ENCODE measurements at places on chromosomes 1 and 21. TPM values are rescaled to one million over a fixed set of nuclear protein-coding genes. Genes with fewer than 3 reads are reported as not detected.
A peak's percentile ranks its signal among the peaks of the same experiment; 100 is the strongest.

GRCh38 chr1:160453443-160453842, 53.1 kb downstream of the VANGL2 start:
- no peak for DNase-seq

- no peak for DNase-seq
These were observed 532.8 kb downstream of the MATN1 start for GRCh38 chr1:30190511-30191153.

DNA sequence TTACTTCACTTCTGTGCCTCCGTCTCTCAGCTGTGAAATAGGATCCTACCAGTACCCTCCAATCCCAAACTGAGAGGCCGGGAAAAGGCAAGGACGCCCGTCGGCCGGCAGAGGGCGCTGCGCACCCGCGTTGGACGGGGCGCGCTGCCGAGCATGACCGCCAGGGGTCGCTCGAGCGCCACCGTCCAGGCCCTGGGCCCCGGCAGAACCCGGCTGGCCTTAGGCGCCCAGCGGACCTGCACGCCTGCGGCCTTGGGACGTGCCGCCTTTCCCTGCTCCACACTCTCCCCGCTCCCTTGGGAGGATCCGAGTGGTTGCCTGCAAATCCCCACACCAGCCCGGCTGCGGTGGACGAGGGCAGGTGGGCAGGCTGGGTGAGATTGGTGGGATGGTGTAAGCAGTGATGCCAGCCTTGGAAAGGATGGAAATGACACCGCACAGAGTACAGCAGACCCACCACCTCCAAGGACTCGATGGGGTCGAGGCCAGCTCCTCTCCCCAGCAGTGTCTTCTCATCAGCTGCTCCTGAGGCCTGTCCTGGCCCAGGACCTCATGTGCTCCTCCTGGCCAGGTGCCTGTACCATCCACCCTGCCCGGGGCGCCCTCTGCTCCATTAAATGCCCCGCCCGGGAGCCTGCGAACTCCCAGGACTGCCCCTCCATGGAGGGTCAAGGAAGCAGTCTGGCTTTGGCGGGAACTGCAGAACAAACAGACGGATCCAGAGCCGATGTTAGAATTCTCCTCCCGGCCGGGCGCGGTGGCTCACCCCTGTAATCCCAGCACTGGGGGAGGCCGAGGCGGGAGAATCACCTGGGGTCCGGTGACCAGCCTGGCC, 47.4 kb upstream of the LBR start:
- DNase-seq: peak; percentile 34

The KRTAP19-2 gene
- not detected for total RNA-seq

DNA sequence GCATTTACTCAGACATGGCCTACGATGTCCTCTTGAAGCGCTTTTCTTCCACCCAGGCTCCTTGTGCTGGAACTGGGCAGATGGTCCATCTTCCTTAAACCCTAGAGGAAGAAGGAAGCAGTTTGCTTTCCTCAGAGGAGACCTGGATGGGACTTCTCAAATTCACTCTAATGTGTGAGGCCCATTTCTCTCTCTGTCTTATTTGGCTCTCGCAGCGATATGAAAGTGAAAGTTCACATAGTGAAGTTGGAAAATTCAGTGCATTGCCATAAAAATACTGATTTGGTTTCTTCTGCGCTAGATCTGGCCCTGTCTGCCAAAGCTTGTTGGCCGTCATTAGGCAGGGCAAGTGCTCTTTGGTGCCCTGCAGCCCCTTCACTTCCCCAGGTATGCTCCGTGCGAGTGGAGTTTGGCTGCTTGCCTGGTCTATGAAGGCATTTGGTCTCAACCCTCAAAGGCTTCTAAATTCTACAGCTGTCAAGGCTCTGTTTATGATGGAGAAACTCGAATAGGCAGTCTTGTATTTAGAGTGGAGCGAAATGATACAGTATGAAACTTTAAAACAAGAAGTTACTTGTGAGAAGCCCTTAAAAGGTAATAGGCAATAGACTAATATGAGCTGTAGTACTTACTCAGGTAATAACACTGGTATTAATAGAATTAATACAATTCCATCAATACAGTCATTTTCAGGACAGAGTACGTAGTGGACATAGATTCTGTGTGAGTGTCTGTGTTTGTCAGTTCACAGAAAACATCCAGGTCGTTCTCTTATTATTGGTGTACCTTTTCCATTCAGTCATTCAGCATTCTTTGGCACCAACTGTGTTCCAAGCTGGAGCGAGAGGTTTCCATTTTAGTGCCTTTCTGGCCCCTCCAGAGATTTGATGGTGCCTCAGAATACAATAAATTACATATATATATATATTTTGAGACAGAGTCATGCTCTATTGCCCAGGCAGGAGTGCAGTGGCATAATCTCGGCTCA, 20.5 kb downstream of the SZRD1 start:
- no peak for DNase-seq

DNA sequence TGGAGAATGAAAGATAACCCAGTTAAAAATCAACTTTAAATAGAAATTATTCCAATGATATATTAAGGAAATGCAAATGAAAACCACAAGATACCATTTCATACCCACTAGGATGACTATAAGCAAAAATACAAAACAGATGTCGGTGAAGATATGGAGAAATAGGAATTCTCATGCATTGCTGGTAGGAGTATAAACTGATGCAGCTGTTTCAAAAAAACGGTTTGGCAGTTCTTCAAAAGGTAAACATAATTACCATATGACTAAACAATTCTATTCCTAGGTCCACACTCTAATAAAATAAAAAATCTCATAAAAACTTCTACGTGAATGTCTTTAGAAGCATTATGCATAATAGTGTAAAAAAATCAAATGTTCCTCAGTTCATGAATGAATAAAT, 763.3 kb upstream of the BRINP3 start:
- DNase-seq: no peak

The FCRL6 gene
- total RNA-seq: not detected

The AMY1B gene
- total RNA-seq: not detected

GRCh38 chr1:82226186-82226505, 425.4 kb downstream of the ADGRL2 start:
- DNase-seq: no peak

The PYHIN1 gene
- total RNA-seq: not detected

The KCND3 gene
- total RNA-seq: 12.6 TPM

- peak; percentile 31 for DNase-seq
These were observed 520 bp downstream of the PLEKHN1 start for GRCh38 chr1:966704-967300.

DNA sequence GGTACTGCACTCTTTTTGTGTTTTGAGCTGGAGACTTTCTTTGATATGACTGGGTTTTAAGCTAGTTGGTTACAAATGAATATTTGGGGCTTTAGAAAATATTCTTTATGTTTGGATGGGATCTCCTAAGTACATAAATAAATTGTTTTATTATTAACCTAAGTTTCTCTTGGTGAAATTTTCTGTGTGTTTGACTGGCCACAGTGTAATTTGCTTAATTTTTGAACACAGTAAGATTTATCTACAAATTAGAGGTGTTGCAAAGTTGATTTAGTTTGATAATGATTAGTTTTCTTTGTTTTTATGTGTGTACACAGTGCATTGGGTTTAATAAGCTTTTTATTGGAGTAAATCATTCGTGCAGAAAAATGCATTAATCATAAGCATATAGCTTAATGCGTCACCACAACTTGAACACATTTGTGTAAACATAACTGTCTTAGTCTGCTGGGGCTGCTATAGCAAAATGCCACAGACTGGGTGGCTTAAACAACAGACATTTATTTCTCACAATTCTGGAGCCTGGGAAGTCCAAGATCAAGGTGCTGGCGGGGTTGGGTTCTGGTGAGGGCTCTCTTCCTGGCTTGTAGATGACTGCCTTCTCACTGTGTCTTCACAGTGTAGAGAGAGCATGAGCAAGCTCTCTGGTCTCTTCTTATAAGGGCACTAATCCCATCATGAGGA, 17.4 kb upstream of the SLC6A9 start:
- no peak for DNase-seq

GRCh38 chr21:38848187-38848609, 42.5 kb downstream of the ETS2 start:
- DNase-seq: no peak

All from occipital lobe (tissue), 3 donors.